CD4-positive, alpha-beta T cell treated with Interferon alpha-2 for 1 hour (primary cell): ENCODE measurements at places on chromosomes 4 and X.

DNA sequence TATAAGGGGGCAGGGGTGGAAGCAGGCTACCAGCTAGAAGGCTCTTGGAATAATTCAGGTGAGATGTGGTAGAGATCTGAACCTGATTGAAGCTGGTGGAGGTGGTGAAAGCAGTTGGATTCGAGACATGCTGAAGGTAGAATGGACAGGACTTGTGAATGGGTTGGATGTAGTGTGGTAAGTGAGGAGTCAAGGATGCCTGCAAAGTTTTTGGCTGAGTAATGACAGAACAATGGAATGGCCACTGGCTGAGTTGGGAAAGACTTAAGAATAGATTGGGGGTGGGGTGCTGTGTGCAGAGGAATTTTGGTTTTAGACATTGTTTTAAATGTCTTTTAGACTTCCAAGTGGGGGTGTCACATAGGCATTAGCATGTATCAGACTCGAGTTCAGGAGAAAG is 33.5 kb downstream of the HPF1 start:
- DNase-seq, result no peak

DNA sequence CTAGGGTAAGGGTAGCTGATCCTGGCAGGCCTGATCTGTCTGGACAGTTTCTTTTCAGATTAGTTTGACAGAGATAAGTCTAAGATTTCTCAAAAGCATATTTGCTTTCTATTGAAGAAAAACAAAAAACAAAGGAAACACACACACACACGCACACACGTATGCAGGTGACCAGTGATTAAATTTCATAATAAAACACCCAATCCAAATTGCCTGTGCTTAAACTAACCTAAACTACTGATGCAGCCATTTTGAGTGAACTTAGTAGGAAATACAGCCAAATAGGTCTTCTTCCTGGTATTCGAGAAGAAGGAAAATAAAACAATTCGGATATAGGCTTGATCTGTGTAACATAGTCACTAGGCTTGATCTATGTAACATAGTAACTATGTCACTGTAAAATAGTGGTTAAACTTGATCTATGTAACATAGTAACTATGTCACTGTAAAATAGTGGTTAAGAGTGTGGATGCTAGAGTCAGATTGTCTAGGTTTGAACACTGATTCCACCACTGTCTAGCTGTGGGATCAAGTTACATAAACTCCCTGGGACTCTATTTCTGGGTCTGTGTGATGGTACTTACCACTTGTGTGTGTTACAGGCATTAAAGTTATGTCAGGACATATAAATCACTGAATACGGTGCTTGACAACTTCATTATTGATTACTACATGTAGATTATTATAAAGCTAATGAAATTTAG is 9.8 kb upstream of the CCNG2 start:
- DNase-seq, result no peak

DNA sequence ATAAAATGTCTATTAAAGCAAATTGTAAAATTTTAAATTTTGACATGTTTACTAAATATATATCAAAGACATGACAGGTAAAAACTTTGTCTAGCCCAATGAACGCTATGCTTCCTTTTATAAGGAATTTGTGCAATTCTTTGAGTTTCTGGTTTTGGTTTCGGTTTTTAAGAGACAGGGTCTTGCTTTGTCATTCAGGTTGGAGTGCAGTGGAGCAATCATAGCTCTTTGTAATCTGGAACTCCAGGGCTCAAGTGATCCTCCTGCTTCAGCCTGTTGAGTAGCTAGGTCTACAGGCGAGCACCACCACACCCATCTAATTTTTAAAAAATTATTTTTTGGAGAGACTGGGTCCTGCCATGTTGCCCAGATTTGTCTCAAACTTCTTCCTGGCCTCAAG is 60.7 kb downstream of the BLTP1 start:
- DNase-seq, result no peak

- no peak for DNase-seq
Observed at GRCh38 chrX:13147733-13148132, 103.3 kb upstream of the FAM9C start.

DNA sequence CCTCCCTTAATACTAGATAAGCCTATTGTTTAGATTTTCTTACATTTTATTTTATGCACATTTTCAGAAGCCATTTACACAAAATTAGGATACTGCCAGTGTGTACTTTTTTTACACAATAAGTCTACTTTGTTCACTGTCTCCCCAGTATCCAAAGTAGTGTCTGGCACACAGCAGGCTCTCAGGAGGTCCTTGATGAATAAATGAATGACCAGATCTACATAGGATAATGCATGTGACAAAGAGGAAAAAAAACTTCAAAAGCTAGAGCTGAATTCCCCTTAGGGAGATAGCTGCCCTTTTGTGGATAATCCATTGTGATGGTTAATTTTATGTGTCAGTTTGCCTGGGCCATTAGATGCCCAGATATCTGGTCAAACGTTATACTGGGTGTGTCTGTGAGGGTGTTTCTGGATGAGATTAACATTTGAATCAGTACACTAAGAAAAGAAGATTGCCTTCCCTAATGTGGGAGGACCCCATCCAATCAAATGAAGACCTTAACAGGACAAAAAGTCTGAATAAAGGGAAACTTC is 61.6 kb downstream of the QDPR start:
- DNase-seq, result no peak

DNA sequence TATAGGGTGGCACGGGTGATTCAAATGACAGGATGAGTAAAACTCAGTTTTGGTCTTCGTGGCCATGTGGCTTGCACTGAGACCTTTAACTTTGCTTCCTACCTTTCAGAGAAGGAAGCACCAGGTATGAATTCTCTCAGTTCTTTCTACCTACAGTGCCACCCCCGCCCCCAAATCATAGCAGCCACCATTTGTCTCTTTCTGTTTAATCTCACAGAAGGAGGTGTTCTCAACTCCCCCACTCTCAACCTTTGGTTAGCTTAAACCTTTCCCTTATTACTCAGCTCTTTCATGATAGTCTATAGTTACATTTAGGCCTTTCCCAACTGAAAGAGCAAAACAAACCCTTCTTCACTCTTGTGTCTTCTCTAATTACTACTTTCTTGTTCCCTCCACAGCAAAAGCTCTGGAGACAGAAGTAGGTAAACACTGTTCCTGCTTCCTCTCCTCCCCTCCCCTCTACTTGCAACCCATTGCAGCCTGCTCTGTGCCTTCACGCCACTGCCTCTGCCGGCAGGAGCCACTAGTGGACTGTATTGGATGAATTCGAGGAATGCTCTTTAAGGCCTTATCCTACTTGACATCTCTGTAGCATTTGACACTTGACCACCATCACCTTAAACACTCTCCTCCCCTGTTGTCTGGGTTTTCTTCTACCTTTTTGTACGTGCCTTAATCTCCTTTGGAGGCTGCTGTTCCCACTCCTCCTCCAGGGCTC is 123.7 kb downstream of the AFF1 start:
- DNase-seq, result no peak

DNA sequence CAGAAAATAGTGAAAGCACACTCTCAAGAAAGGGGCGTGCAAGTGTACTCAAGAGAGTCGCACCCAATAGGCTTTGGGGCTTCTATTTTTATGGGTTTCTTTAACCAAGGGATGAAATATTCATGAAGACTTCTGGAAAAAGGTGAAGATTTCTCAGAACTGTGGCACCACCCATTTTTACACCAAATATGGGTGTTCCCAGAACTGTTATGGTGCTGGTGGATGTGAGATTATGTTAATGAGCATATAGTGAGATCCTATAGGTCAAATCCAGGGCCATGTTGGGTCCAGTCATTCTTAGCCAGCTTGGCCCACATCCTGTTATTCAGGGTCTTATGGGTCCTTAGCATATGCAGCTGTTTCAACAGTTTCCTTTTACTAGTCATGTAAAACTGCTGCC is 61.0 kb upstream of the SMIM10 start:
- no peak for DNase-seq

GRCh38 chr4:172412851-172413580 is 599.8 kb downstream of the GALNTL6 start:
- DNase-seq, result no peak

DNA sequence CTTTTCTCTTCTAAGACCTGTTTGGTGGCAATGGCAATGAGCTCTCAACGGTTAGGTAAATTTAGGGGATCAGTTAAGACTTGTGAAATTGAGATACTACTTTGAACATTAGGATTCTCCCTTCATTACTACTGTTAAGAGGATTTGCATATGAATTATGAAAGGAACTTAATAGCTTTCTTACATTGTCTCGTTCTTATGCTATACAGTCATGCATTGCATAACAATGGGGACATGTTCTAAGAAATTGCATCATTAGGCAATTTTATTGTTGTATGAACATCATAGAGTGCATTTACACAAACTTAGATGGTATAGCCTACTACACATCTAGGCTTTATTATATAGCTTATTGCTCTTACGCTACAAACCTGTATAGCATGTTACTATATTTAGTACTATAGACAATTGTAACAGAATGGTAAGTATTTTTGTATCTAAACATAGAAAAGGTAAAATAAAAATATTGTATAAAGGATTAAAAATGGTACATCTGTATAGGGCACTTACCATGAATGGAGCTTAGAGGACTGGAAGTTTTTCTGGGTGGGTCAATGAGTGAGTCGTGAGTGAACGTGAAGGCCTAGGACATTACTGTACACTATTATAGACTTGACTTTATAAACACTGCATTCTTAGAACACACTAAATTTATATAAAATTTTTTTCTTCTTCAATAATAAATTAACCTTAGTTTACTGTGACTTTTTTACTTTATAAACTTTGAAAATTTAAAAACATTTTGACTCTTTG is 62.5 kb downstream of the PAQR3 start:
- no peak for DNase-seq

DNA sequence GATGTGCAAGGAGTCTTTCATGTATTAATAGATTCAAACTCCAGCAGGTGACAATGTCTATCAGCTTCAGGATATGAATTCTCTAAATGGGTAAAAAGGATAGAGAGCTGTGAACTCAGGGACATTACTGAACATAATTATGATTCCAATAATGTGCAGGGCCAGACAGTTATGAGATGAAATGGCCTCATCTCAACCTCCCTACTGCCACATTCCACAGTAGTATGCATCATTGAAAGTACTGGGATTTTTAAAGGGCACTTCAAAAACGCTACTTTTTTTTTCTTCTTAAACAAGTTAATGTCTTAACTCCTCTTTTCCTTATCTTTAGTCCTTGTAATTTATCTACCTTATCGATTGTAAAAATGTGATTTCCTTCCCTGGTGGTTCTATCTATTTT is 202.0 kb downstream of the APBB2 start:
- DNase-seq, result no peak

DNA sequence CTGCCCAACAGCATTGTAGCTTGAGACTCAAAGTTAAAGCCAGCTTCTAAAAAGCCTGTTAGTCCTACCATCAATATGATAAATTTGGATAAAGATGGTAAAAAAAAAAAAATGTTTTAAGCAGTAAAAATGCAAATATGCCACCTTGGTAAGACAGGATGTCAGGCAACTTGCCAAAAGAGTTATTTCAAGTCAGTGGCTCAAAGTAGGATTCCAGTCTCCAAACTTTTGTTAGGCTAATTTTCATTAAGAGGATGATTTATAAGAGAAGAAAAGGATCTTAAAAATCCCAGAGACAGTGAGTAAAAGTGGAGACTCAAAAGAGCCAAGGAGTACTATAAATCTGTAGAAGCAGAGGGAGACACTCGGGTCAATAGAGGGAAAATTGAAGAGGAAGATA is 47.5 kb downstream of the GASK1B start:
- DNase-seq, result no peak

DNA sequence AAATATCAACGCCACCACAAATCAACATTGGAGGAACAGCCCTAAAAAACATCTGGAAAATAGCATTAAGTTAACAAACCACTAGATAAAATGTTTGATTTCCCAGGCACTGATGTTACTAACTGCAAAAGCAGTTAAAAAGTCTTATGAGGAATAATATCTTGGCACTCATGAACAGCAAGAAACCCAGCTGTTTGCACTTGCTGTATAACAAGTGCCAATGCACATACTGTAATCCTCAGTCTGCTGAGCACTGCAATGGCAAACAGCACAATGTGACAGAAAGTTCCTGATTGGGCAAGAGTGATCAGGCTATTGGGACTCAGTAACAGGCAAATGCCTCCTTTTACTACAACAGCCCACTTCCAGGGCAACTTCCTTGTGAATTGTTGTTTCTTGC is 20.8 kb upstream of the SEC24B start:
- no peak for DNase-seq

- DNase-seq, result no peak
Observed at GRCh38 chr4:66034671-66035070, 364.4 kb upstream of the EPHA5 start.

GRCh38 chr4:121555315-121556107 is 141.3 kb downstream of the ANXA5 start:
- no peak for DNase-seq

DNA sequence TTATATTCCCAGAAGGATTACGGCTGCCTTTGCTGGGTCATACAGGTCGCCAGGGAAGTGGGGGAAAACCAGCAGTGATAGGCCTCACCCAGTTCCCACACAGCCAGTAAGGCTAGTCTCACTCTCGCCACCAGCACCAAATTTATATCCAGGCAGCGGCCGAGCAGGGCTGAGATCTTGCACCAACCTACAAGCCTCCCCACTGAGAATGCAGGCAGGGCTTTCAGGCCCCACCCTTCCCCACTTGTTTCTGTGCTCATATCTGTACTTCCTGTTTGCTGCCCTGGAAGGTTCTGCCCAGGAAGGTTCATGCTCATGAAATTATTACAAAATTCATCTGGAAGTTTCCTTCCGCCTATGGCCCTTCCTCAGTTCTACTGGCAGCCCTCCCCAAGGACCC is 179.7 kb downstream of the STIM2 start:
- peak; percentile 6 for DNase-seq

DNA sequence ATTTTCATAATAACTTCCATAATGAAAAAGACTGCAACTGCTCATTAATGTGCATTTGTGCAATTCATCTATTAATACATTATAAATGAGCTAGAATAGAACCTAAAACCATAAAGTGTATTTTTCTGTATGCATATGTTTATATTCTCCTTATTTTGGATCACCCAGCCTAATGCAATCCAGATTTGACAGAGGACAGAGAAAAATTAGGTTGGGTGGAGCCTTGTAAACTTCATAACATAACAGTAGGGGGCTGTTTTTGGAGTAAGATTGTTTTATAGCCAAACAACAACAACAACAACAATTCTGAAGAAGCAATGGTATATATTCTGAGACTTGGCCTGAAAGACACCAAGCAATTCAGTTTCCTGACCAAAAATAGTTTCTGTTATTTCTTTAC is 615.3 kb upstream of the SLIT2 start:
- no peak for DNase-seq
